HT1080 (cell line): ENCODE measurements at places on chromosomes 7 and 10. TPM values are rescaled to one million over a fixed set of nuclear protein-coding genes. Genes with fewer than 3 reads are reported as not detected.
A peak's percentile ranks its signal among the peaks of the same experiment; 100 is the strongest.

Gene RPEL1
- not detected in 2 replicates for total RNA-seq

Gene DYNC1I1
- 2.4 and 2.7 TPM in 2 replicates for total RNA-seq

Gene SYT15B
- total RNA-seq, result not detected in 2 replicates

Gene BMPER
- 2.4 and 3.8 TPM in 2 replicates for total RNA-seq

Gene PNLIPRP2
- total RNA-seq, result not detected in 2 replicates

Gene ADAM12
- total RNA-seq, result 0.50 and 1.7 TPM in 2 replicates

Gene EPDR1
- total RNA-seq, result 44.0 and 48.6 TPM in 2 replicates

Gene ALOX5
- not detected in 2 replicates for total RNA-seq

Gene OR2A1
- total RNA-seq, result not detected in 2 replicates

GRCh38 chr7:92740134-92740533 is 96.2 kb downstream of the CDK6 start:
- no peak for DNase-seq

DNA sequence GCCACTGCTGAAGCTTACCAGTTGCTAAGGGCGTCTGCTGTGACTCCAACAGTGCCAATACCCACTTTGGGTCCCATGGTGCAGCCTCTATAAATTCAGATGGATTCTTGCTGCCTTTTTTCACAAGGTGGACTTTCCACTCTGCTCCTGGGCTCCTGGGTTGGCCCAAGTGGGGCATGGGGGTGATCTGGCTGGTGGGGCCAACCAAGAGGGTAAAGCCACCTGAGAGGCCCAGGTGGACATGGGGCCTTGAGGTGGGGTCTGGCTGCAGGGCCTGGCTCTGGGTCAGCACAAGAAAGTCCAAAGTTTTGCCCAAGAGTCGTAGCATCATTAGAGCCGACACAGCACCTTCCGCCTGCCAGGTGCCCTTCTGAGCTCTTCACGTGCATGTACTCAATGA is 105.2 kb upstream of the KDM7A start:
- no peak for DNase-seq

GRCh38 chr7:135143885-135144668 is 3.8 kb upstream of the TMEM140 start:
- no peak for DNase-seq

DNA sequence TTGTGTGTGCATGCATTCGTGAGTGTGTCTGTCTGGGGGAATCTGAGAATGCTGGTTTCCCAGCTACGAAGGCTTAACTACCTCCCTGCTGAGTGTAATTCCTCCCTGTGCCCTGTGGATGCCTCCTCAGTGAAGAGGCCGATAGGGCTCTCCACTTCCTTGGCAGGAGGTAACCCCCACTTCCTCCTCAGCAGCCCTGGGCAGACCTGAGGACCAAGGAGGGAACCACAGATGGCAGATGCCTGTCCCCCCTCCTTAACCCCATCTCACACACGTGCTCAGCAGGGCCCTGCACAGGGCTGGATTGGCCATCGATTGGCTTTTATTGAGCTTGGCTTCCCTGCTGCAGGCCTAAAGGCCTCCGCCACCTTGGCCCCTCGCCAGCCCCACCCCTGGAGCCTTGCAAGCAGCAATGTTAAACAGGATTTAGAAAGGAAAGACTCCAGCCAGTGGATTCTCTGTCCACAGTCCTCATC is 45.6 kb upstream of the LRRC4 start:
- DNase-seq, result no peak

DNA sequence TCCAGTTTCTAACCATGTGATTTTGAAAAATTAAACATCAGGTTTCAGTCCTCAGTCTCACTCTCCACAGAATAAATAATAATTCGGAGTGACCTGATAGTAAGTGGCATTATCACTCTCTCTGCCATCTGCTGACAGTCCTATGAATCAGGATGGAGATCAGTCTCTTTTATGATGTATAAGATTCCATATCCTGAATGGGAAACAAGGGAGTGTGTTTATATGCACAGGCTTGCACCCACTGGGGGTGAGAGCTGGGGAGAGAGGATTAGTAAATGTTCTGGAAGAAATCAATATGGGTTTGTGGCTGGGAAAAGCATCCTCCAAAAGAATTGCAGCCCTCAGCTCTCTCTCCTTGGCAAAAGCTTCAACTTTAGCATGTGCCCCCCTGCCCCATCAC is 45.3 kb downstream of the DGKI start:
- no peak for DNase-seq

GRCh38 chr10:28788252-28788651 is 110.9 kb downstream of the BAMBI start:
- DNase-seq, result no peak

DNA sequence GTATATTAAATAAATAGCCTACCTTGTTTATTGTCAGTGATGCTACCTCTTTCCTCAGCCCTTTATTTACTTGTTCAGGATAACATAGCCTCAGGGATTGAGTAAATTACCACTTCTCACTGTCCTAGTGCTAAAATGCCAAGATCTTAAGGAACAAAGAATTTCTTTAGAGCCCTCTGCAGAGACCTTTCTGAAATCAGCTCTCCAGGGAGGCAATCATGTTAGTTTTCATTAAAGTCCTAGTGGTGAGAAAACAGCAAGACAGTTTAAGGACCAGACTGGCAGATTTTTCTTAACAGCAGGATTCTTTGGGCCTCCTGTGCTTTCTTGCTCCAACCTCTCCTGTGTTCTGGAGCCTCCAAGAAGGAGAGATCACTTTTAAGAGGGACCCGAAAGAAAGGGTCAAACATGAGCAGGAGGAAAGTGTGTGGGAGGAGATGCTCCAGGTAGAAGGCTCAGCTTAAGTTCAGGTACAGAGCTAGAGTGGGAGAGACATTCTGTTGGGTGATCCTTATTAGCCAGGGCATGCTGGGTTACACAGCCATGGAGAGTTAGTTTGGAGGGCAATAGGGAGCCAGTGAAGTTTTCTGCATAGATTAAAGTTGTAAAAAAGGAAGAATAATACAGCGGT is 1.2 kb upstream of the PLCE1 start:
- peak; percentile 29 for DNase-seq

DNA sequence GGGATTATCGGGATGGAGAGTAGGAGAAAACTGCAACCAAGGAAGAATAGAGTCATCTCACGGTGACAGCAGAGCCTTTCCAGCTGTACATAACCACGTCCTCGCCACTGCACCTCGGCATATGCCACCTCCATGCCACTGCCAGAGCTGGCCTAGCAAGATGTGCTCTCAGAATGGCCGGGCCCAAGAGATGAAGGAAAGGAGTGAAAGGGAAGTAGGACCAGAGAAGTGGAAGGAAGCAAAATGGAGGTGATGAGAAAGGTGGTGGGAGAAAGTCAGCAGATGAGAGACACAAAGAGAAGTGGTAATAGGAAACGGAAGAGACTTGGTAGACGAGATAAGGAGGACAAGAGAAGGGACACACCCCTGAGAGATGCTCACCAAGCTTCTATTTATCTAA is 8.0 kb upstream of the CALU start:
- no peak for DNase-seq

DNA sequence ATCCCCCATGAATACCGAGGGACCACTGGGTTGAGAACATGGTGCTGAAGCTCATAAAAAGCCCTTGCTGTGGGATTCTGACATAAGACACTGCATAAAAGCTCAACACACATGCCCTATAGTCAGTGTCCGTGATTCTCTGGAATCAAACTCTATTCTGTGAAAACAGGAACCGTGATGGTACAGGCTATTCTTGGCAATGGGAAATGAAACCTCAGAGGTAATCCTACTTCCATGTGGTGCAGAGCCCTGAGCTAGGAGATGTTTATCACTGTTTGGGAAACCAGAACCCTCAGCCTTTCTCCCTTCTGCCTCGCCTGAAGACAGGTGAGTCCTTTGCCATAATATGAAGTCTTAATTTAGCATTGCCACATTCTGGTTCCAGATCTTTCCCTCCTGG is 80.8 kb upstream of the PRSS1 start:
- no peak for DNase-seq

GRCh38 chr10:87500646-87501048 is 4.0 kb upstream of the MINPP1 start:
- DNase-seq, result no peak

- DNase-seq, result peak; percentile 3
These were observed 878.2 kb upstream of the MBL2 start for GRCh38 chr10:53650794-53651193.

- peak; percentile 81 for DNase-seq
These were observed 120.6 kb downstream of the PRPF18 start for GRCh38 chr10:13707156-13707881.

DNA sequence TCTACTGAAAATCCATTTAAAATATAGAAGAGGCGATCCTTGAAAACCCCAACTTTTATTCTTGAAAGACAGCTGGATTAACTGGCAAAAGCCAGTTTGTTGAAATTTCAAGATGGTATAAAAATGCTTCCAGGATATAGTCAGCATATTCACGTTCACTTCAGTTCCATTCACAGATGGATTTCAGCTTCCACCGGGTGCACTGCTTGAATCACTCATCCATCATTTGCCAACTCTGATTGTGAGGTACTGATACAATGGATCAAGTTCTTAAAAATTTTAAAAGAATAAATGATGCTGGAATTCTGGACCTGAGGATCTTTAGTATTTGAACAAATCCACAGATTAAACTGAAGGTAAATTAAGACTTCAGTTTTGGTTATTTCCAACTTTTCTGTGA is 2.4 kb downstream of the PURB start:
- no peak for DNase-seq

GRCh38 chr7:139960157-139960556 is 102.6 kb downstream of the PARP12 start:
- DNase-seq, result peak; percentile 41

GRCh38 chr7:49643321-49643720 is 130.1 kb upstream of the VWC2 start:
- no peak for DNase-seq

DNA sequence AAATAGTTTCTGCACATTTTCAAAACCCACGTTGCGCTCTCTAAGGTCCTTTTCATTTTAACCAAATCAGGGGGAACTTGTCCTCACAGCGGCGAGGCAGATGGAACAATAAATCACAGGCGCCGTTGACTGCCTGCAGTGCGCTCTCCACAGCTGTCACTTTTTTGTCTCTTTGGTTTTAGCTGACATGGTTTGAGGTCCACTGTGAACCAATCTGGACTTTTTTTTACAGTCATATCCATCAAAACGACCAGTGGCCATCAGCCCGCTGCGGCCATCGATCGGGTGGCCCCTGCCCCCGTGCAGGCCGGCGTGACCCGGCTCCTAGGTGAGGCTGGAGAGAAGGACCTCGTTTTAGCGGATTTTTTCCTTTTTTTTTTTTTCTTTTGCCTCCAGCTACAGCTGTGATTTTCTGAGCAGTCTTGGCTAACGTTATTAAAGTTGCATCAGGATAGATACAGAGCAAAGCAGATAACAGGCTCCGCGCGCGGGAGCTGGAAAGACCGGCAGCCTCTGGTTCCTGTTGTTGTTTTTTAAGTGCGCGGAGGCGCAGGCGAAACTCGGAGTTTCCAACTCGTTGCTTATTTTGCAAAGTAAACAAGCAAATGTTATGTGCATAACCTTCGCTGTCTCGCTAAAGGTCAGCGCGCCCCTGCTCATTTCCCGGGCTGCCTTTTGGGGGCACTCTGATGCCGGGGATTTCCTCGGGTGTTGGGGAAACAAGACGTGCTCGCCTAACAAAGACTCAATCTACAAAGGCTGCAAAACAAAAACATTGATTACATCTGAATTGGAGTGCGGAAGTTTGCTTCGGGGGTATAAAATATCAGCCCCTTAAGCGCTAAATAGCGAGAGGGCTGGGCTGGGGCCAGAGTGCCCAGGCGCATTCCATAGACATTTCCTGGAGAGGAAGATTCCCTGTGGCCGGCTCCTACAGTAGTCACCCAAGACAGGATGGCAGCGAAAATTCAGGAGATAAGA is 414.8 kb upstream of the MKI67 start:
- no peak for DNase-seq

DNA sequence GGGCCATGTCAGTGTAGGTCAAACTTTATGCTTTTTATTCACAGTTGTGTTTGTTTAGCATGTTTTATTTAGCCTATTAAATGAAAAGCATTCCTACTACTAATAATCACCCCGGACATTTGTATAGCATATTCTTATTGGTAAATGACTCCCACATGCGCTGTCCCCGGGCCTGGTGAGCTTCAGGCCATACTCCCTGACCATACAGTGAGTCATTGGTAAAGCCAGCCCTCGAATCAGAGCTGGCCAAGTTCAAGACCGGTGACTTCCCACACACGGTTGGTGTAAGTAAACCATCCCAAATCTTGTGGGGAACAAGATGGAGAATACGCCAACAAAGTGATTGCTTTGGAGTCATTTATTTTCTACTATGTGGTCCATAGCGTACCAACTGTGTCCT is 238.7 kb upstream of the TCF7L2 start:
- no peak for DNase-seq

DNA sequence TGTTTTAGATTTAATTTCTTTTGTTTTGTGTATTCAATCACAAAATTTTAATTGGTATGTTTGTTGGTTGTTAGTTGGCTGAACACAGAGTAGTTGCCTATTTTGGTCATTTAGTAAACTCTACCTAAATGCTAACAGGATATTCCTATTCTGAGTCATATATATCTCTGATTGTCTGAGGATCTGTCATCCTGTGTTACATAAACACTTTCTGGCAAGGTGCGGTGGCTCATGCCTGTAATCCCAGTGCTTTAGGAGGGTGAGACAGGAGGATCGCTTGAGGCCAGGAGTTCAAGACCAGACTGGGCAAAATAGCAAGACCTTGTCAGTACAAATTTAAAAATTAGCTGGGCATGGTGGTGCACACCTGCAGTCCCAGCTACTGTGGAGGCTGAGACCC is 178.6 kb downstream of the PLCE1 start:
- DNase-seq, result peak; percentile 65

GRCh38 chr10:48638739-48639527 is 34.1 kb upstream of the ARHGAP22 start:
- no peak for DNase-seq

DNA sequence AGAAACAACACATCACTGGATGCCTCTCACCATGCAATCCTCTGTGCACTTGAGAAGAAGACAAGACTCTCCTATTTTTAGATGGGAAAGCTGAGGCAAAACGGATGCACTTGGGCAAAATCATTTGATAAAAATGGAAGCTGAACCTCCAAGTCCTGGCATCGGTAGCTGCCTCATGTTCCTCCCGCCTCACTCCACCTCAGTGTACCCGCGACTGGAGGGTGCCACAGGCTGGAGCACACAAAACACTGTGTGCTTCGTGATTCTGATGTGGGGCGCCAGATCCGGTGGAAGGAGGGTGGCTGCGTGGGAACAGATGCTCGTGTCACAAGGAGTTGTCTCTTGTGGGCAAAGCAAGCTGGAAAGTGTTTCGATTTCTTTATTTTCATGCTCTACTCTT is 41.3 kb downstream of the TAS2R41 start:
- DNase-seq, result no peak

GRCh38 chr10:58919927-58920654 is 256.4 kb upstream of the PHYHIPL start:
- DNase-seq, result peak; percentile 90

DNA sequence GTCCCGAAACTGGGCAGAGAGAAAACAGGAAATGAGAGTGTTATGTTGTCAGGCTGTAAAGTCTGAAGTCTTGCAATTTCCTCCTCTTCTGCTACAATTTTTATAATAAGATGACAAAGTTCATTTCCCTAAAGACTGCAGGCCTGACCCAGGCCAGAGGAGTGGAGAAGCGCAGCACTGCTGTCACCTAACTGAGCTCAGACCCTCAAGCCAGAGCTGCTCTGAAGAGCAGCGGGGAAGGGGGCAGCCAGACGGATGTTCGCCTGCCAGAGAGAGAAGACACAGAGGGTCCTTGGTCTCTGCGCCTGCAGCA is 12.6 kb upstream of the AOAH start:
- DNase-seq, result no peak

- no peak for DNase-seq
These were observed 33.7 kb downstream of the CFAP58 start for GRCh38 chr10:104387130-104387888.
